ENCODE measurements at places on chromosomes 1 and 21. TPM values are rescaled to one million over a fixed set of nuclear protein-coding genes. Genes with fewer than 3 reads are reported as not detected.
A peak's percentile ranks its signal among the peaks of the same experiment; 100 is the strongest.

The AMY1C gene
- total RNA-seq: not detected

The DNAI4 gene
- total RNA-seq: 1.5 TPM

The SLC26A9 gene
- not detected for total RNA-seq

The TP53BP2 gene
- 44.2 TPM for total RNA-seq

The OR2G6 gene
- not detected for total RNA-seq

The TACSTD2 gene
- total RNA-seq: not detected

The PHACTR4 gene
- 16.3 TPM for total RNA-seq

The LENEP gene
- total RNA-seq: 0.99 TPM

The BSND gene
- total RNA-seq: not detected

The HMCN1 gene
- total RNA-seq: 0.12 TPM

The CACNA1S gene
- not detected for total RNA-seq

- DNase-seq: no peak
Observed at GRCh38 chr1:90714521-90714951, 2.6 kb downstream of the BARHL2 start.

GRCh38 chr1:97529600-97529999, 391.2 kb downstream of the DPYD start:
- DNase-seq: no peak

DNA sequence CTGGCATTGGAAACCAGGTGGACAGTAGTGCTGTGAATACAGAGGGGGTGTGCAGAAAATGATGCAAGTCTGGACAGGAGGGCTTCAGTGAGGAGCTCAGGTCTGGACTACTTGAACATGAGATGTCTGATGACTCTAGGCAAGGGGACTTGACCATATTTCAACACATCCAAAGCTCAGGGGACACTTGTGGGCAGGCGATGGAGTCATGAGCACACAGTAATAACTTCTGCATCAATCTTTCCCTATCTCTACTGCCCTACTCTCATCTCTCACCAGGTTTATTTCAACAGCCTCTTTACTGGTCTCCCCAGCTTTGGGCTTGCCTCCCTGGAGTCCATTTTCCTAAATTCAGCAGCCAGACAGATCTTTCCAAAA, 21.9 kb downstream of the FMO2 start:
- no peak for DNase-seq

DNA sequence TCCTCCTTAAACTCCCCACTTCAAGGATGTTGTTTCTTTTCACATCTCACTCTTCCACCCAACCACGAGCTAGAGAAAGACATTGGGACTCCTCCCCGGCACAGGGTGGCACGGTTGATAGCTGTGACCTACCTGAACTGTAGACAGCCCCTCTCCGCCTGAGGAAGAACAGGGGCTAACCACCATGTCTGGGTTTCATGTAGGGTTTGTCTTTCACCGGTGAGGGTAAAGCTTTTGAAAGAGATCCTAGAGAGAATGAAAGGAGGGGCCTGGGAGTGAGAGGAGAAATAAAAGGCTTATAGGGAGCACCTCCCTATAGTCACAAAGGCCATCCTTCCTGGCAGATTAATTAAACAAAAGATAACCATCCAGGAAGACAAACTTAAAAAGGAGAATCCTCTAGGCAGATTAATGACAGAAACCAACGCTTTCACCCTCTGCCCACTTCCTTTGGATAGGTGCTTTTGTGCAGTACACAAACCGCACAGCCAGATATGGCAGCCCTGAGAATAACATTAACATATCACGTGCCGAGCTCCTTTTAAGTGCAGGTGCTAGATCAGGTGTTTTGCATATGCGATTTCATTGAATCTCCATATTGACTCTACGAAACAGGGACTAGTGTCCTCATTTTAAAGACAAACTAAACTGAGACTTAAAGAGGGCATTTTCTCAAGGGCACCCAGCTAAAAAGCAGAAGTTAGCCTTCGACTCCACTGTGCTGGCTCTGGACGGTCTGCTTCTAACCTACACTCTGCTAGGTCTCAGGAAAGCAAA, 178.1 kb upstream of the RUNX1 start:
- peak; percentile 87 for DNase-seq

DNA sequence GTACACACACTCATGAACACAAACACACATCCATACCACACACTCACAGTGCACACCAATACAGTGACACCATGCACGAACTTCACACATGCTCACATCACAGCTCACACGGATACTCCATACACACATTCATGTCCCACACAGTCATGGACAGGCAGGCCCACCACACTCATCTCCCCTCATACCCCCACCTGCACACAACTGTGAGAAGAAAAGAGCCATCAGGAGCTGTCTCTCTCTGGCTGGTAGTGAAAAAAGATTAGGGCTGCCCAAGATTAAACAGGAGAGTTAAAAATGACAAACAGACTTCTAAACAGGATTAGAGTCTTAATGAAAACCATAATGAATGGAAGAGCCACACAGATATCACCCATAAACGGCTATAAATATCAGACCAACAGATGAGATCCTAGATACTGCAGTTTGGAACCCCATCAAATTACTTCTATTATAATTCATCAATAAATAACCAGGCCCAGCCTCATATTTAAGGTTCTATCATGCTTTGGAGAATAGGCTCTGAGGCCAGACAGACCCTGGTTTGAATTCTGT, 122.3 kb downstream of the PLXNA2 start:
- no peak for DNase-seq

GRCh38 chr1:161952607-161953172, 71.0 kb downstream of the OLFML2B start:
- no peak for DNase-seq

GRCh38 chr21:15249285-15249993, 184.6 kb upstream of the NRIP1 start:
- no peak for DNase-seq

- no peak for DNase-seq
Observed at GRCh38 chr1:60847391-60847790, 235.0 kb upstream of the NFIA start.

GRCh38 chr1:30123036-30123435, 600.3 kb downstream of the MATN1 start:
- DNase-seq: no peak

GRCh38 chr1:198118134-198118533, 38.7 kb upstream of the NEK7 start:
- no peak for DNase-seq

GRCh38 chr1:112196731-112197130, 199.3 kb upstream of the CTTNBP2NL start:
- DNase-seq: no peak

- peak; percentile 56 for DNase-seq
Observed at GRCh38 chr1:116712510-116712909, 41.7 kb upstream of the CD2 start.

DNA sequence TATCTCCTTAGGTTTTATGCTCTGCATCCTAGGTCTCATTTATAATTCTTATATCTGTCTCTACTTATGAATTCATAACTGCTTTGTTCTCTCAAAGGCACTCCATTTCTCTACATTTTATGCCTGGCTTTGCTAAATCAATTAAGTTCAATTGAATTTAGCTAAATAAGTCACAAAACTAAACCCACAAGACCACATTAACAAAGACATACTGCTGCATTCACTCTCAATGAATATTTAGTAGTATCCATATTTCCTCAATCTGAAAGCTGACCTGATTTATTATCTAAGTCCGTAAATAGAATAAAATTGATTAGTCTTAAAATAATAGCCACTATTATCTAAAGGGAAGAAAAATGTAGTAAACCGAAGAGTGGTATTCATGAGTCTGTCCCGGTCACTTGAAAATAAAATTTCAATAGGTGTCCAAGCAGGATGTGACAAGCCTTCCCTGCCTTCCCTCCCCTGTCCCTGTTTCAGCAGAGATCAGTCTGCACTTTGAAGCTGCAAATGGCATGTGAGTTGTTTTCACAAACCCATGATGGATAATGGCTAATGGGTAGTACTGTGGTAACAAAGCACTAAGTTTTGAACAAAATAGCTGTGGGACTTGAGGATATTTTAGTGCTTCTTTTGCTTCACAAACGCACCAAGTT, 295.0 kb upstream of the NCAM2 start:
- DNase-seq: no peak

DNA sequence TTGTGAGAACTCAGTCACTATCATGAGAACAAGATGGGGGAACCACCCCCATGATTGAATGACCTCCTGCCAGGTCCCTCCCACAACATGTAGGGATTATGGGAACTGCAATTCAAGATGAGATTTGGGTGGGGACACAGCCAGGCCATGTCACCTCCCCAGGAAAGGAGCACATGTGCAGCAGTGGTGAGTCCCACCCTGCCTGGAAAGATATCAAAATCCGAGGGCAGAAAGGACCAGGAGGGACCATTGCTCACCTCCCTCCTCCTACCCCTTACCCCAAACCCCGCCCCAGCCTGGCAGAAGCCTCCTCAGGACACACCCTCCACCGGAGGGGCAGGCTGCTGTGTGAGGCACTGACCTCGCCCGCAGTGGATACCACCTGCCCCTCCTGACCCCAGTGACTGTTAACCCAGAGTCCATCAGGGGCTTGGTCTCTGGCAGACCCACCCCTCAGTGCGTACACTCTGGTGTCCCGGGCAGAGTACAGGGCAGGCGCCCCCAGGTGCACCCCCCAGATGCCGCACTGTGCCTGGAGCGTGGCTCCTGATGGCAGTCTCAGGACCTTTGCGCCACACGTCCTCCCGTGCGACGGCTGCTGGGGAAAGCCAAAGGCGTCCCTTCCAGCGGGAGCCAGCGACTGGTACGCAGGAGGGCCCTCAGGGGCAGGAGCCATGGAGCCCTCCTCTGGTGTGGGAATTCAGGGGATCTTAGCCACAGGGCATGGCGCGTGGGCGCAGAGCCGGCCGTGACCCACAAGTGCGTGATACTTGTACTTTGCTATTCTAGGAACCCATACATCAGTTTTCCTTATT, 20.9 kb downstream of the PDXK start:
- DNase-seq: no peak

- DNase-seq: no peak
Observed at GRCh38 chr1:111653709-111654108, 34.1 kb downstream of the RAP1A start.

DNA sequence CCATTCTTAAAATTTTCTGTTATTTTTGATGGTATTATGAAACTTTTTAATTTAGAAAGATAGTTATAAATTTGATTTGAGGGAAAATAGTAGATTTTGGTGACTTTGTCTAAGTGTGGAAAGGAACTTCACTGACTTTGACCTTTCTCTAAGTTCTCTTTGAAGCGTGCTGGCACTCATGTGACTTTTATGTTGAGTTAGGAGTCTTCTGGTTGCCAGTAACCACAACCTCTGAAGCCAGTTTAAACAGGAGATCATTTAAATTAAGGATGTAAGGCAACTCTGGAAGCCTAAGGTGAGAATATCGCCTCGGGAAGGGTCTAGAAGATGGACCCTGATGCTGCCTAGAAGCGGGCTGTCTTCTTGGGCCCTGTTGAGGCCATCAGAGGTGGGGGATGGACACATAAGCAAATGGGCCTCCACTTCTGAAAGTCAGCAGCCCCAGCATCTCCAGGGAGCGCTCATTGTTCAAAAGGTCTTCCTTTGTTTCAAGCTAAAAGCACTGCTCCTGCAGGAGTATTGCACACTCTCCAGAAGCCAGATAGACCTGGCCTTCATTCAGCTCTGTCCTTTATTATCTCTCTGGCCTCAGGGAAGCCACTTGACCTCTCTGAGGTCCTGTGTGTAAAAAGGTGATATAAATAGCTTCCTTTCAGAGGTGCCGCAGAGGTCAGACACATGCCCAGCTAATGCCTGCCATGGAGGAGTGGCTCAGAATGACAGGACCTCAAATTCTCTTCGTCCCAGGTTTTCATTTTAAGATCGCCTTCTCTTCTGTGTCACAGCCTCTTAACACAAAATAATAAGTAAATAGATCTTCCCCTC, 5.1 kb upstream of the RCAN1 start:
- DNase-seq: no peak

GRCh38 chr1:51669816-51670215, 52.9 kb downstream of the OSBPL9 start:
- no peak for DNase-seq

DNA sequence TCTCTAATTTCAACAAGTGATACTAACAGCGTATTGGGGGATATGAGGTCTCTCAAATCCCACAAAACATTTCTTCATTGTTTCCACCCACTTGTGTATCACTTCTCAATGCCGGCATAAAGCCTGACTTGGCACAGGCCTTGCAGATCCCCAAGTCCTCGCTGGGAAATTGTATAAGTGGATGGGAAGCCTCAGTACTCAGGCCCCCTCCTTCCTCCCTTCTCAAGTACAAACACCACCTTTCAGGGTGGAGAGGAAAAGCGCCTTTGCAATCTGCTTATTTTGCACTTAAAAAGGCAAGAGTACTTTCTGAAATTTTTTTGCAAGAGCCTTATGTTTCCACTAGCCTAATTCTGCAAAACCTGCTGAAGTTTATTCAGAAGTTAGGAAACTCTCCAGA, 25.8 kb upstream of the KLHDC8A start:
- DNase-seq: no peak

DNA sequence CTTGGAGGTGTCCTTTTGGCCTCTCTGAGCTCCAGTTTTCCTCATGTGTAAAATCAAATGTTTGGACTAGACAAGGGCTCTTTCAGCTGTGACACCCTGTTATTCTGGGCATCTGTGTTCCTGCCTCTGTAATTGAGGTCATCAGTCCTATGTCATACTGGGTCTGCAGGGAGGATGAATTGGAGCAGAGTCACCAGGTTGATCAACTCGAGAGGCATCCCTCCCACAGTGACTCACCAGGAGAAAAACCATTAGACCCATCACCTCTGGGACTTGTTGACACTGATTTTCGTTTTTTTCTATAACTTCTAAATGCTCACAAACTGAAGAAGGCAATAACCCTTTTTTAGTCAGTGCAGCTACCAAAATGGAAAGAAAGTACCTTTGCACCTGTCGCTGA, 82.2 kb downstream of the ST6GALNAC5 start:
- DNase-seq: no peak

- no peak for DNase-seq
Observed at GRCh38 chr1:59936358-59936821, 9.8 kb upstream of the CYP2J2 start.

- DNase-seq: no peak
Observed at GRCh38 chr21:43016728-43017127, 42.4 kb downstream of the PKNOX1 start.

DNA sequence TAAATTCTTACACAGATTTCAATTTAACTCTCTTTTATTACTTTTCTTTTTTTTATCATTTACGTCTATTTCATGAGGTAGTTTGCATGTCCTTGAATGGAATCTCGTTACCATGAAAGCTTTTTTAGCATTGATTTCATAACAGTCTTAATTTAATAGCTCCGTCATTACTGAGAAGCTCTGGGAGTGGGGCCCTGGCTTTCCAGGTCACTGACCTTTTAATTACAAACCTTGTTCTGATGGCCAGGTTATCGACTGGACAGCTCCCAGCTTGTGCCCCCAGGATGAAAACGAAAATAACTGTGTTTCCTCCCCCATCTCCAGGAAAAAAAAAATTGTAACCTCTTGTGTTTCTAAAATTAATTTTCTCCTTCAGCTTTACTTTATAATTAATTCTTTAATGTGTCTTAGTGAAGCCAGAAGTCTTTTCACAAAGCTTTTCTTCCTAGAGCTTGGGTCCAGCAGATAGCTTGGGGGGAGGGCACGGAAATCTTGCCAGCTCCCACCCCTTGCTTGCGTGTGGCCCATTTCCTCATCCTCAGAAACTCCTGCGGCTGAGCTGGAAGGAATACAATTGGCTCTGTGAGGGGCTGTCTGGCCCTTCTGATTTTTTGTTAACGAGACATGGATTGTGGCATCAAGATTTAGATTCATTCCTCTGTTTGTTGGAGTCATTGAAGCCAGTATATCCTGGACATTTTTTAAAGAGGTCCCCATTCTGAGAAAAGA, 65.7 kb downstream of the PEX14 start:
- DNase-seq: no peak

Measured in activated naive CD4-positive, alpha-beta T cell treated with anti-CD3 and anti-CD28 coated beads for 36 hours (primary cell).